ENCODE measurements at places on chromosomes 12 and 14.

- DNase-seq = no peak
Measured at GRCh38 chr14:29584992-29585391, 342.7 kb downstream of the PRKD1 start.

GRCh38 chr14:101961011-101961721 lies 3.2 kb upstream of the DYNC1H1 start:
- peak; percentile 68 for DNase-seq

DNA sequence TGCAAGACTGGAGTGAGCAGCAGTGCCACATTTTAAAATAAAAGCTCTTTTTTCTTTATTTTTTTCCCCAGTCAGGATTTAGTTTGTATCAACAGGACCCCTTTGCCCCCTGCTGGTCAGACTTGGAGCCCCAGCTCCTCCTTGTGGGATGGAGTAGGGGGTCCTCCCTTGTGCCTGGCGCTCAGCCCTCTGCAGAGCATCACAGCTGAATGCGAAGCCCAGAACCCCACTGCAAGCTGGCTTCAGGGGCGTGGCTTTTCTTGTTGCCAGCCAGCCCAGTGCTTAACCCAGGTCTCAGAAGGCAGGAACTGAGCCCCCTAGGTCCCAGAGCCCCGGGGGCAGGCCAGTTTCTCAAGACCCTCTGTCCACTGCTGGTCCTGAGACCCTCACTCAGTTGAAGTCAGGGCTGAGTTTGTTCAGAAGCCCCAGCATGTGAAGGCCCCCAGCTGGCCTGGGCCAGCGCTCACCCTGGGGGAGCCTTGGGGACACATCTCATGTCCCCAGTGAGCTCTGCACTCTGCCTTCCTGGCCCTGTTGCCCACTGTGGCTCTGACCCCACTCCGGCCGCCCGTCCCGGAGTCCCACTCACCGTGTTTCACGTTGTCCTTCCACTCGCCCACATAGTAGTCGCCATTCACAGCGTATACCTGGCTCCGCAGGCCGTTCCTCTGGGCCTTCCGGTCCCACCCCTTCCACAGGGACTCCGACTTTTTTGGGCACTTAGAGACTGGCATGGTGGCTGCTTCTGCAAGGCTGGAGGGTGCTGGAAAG lies 519 bp downstream of the MORN3 start:
- DNase-seq = no peak

GRCh38 chr12:32126720-32127119 lies 20.1 kb downstream of the BICD1 start:
- no peak for DNase-seq

DNA sequence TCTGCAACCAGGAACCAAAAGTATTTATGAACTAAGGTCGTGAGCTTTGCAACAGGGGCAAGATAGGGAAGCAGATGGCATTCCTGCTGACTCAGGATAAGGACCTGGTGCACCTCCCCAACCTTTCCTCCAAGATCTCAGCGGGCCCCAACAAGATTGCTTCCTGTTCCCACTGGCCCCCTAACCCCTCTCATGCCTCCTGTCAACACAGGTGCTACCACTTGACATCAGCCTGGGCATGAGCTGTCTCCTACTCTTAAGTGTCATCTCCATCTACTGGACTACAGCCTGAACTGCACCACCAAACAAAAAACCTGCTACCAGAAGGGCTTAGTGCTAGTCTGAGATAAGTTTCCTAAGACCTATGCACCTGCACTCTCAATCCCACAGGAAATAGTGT lies 32.7 kb downstream of the MED6 start:
- DNase-seq = peak; percentile 2

DNA sequence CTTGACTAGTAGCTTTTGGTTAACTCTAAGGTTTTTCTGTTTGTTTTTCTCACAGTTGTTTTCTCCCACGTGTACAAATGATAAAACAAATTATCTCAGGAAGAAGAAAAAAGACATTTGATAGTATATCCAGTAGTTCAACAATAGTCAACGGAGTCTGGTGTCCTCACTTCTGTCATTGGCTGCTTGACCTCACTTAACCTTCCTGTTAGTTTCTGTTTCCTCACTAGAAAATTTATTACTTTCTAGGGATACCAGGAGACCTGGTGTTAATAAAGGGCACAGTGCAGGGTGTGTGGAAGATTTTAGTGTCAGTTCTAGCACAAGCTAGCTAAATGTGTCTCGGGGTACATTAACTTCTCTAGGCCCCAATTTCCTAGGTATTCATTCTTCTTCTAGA lies 116.0 kb downstream of the PRKCH start:
- no peak for DNase-seq

- DNase-seq = no peak
Measured at GRCh38 chr12:128823216-128823915, 392 bp downstream of the SLC15A4 start.

- no peak for DNase-seq
Measured at GRCh38 chr12:118344829-118345228, 27.9 kb downstream of the TAOK3 start.

DNA sequence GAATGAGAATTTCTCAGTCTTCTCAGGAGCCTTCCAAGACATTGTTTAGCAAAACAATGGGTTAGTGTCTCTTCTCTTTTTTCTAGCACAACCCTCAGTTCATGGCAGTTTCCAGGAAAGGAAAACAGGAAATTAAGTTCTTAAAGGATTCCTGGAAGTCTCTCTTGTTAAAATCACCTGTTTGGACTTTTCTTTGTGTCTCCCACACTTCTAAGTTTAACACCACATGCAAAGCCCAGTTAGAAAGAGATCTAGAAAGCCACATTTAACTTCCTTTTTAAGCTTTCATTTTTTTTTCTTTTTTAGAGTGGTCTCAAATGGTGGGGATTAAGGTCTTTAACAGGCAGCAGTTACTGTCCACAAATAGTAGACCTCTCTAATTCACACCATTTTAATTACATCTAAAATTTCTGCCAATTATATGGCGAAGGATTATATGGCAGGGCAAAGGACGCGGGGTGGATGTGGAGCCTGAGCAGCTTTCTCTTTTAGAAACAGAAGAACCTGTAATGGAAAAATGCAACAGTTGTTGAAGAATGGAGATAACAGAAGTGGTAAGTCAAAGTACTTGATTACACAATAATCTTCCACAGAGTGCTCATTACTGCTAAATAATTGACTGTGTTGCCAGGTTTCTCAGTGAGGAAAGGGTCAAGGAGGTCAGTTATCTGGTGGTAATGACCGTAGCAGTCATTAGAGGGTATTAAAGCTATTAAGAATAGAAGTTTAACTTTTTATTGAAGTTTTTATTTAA lies 298.6 kb downstream of the AKAP6 start:
- no peak for DNase-seq

DNA sequence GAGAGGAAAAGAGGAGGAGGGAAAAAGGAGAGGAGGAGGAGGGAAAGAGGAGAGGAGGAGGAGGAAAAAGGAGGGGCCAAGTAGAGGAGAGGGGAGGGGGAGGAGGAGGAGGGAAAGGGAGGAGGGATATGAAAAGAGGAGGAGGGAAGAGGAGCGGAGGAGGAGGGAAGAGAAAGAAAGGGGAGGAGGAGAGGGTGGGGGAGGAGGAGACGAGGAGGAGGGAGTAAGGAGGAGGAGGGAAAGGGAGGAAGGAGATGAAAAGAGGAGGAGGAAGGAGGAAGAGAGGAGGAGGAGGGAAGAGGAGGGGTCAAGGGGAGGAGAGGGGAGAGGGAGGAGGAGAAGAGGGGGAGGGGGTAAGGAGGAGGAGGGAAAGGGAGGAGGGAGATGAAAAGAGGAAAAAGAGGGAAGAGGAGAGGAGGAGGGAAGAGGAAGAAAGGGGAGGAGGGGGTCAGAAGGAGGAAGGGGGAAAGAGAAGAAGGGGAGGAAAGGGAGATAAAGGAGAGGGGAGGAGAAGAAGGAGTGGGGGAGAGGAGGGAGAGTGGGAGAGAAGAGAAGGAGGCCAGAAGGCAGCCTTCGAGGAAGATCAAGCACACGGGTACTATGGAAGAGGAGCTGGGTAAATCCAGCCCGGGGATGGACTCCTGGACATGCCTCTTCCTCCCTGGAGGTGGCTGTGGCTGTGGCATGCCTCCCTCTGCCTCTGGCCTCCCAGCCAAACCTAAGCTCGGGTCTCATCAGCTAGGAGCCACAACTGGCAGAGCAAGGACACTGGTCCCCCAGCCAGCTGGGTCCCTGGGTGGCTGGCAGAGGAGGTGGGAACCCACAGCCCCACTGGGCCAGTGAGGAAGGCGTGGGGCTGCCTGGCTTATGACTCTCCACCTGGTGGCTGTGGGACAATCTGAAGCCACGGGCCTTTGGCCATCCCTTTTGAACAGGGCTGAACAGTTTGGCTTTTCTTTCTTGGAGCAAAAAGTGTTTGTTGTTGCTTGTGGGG lies 3.0 kb upstream of the CMKLR1 start:
- no peak for DNase-seq

DNA sequence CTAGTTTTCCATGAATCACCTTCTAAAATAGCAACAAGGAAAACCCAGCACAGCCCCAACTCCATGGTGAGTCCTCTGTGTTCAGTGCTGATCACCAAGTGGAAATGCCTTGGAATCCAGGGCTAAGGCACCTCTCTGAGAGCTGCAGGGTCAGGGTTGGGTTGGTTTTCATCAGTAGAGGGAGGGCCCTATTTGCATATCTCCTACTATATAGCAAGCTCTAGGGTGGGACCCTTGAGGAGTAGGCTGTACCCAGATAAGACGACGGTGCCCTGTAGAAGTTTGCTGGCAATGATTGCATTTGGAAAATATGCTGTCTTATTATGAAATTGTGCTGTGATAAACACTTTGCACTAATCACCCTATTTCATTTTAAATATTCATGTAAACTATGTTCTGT lies 1011.8 kb downstream of the TMEM121 start:
- no peak for DNase-seq

DNA sequence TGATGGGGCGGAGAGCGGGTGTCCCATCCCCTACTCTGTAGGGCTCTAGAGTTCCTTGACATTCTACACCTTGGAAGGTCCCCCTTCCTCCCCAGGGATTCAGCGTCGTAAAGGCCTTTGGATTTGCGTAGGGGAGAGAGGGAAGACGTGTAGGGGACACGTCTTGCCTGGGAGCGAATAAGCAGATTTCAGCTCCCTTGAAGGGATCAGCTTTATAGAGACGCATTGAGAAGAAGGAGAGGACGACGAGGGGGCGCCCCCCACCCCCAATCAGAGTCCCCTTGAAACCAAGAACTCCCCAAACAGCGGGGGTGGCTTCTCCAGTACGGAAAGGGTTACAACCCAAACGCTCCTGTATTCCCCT lies 324 bp downstream of the CALCOCO1 start:
- DNase-seq = no peak

DNA sequence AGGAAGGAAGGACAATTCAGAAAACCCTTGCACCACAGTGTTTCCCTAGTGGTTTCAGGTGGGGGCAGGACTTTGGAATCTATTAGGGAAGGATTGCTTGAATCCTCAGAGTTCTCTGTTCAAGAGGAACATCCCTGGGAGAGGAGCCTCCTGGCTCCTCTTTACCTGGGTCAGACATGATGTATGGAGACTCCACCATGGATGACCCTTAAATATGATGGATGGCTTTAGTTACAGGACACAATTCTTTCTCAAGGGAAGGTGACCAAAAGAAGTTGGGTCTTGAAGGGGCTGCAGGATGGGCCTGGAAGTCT lies 396.6 kb downstream of the NRXN3 start:
- no peak for DNase-seq

All from Panc1 (cell line).